ENCODE measurements at places on chromosomes 2 and 18.

GRCh38 chr2:12173943-12174340 lies 427.5 kb downstream of the LPIN1 start:
- no peak for DNase-seq

DNA sequence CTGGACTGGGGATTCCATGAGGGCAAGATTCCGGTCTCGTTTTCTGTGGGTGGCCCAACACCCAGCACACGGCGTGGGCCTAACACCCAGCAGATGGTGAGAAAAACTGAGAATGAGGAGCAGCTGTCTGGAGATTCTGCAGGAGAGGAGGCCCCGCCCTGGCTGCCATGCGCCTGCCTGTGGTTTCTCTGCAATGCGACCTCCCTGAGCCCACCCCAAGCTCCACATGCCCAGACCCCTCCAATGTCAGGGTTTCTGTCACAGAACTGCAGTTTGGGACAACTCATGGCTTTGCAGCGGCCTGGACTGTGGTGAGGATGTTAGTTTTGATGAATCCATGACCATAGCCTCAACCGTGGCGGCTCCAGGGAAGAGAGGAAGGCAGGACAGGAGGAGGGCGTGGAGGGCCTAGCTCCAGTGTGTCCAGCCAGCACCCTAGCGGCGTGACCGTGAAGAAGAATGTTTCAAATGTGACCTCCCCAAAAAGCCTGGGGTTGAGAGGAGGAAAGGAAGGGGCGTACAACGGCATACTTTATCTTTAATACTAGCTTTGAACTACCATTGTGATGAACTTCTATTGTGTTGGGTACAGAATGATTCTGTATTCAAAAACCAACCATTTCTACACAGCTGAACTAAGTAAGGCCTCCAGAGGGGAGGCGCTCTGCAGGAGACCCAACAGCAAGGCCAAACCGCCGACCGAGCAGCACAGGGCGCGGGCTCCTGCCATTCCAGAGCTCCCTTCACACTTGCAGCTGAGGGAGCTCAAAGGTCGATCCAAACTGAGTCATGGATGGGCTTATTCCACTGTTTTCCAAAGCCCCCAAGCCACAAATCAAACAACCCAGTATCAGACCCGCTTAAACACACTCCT lies 3.4 kb downstream of the PXDN start:
- DNase-seq: no peak

GRCh38 chr2:1837022-1837421 lies 92.7 kb upstream of the PXDN start:
- no peak for DNase-seq

GRCh38 chr2:71976685-71977084 lies 171.0 kb downstream of the CYP26B1 start:
- DNase-seq: no peak

- no peak for DNase-seq
Measured at GRCh38 chr2:144523596-144524117, 3.7 kb upstream of the ZEB2 start.

- DNase-seq: no peak
Measured at GRCh38 chr2:48328942-48329723, 200.8 kb upstream of the STON1 start.

GRCh38 chr2:238141541-238142318 lies 3.3 kb downstream of the KLHL30 start:
- no peak for DNase-seq

DNA sequence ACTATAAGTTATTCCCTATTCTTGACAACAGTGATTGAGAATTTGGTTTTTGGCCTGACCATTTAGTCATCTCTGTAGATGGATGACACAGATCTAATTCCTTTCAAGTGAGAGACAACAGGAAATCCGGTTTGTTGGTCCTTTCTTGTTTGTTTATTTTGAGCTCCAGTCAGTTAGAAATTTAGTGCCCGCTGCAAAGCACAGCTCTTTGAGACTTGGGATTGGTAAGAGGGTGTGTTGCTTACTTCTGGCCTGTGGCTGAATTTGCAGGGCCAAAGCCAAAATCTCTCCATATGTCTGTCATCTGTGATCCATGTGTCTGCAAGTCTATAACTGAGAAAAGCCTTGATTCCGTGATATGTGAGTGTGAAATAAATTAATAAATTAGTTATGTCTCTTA lies 74.3 kb downstream of the BIN1 start:
- DNase-seq: no peak

DNA sequence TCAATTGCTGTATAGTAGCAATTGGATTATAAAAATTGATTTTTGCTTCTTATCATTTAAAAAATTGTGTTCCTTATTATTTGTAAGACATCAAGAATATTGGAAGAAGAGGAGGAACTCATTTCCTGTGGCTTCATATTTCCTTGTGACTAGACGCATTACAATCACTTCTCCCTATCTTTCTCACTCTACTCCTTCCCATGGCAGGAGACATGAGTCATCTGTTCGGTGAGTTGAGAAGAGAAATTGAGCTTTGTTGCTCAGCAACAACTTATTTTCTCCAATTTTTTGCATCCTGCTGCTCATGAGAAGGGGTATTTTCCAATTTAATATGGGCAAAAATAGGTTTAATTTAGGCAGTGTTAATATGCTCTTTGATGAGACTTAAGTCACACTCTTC lies 1783.9 kb downstream of the SUCLG1 start:
- DNase-seq: no peak

- DNase-seq: no peak
Measured at GRCh38 chr2:18440777-18441176, 119.7 kb downstream of the RDH14 start.

Measured in stimulated activated CD8-positive, alpha-beta memory T cell treated with anti-CD3 and anti-CD28 coated beads, Interleukin-4, amount 100 ng/mL, for 4 hours (primary cell).